ENCODE measurements at places on chromosomes 11 and 22. TPM values are rescaled to one million over a fixed set of nuclear protein-coding genes. Genes with fewer than 3 reads are reported as not detected.

GPHA2 gene
- total RNA-seq: not detected

CACNA1I gene
- 0.02 TPM for total RNA-seq

MCHR1 gene
- not detected for total RNA-seq

MYBPC3 gene
- total RNA-seq: 0.09 TPM

PARVA gene
- total RNA-seq: 26.4 TPM

RTN4R gene
- total RNA-seq: 10.0 TPM

ZW10 gene
- total RNA-seq: 12.3 TPM

ENDOD1 gene
- total RNA-seq: 10.9 TPM

APOC3 gene
- total RNA-seq: not detected

RTN4RL2 gene
- 99.8 TPM for total RNA-seq

SPTBN2 gene
- 9.3 TPM for total RNA-seq

NXF1 gene
- total RNA-seq: 51.9 TPM

CELSR1 gene
- 29.1 TPM for total RNA-seq

CNGA4 gene
- not detected for total RNA-seq

All from A549 treated with ZK216348 at 1 μM for 4 hours (cell line).